ENCODE measurements at places on chromosomes 1 and 21.

- no peak for DNase-seq
These were observed 114.7 kb downstream of the NEK7 start for GRCh38 chr1:198271467-198271866.

DNA sequence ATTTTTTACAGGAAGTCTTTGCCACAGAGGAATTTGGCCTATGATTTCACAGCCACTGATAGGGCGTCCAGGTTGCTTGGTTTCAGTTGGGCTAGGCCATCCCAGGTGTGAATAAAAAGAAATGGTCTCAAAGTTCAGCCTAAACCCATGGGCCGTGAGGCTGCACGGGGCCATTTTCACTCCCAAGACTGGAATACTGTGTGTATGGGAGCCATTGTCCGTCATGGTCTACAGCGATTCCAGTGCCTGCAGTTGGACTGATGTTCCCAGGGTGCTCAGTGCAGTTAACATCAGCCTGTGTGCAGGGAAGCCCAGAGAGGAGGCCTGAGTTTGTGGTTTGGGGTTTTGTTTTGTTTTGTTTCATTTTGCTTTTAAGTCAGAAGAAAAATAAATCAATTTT is 133.2 kb downstream of the ADSS2 start:
- no peak for DNase-seq

- no peak for DNase-seq
These were observed 4.3 kb downstream of the TRIM46 start for GRCh38 chr1:155177918-155178281.

DNA sequence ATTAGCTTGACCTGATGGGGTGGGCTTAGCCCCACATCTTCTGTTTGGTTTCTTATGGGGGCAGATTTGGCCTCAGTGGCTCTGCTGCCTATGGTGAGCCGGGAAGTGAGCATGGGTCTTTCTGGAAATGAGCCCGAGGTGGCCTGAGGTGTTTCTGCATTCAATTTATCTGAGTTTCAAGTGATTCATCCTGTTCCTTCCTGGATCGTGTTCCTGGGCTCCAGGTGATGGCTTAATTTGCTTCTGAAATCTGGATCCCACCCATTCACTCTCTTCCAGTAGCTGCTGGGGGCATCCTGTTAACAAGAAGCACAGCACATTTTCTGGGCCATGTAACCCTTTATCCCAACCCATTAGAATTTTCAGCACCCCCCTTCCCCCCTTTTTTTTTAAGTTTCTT is 324.6 kb downstream of the CAMTA1 start:
- no peak for DNase-seq

DNA sequence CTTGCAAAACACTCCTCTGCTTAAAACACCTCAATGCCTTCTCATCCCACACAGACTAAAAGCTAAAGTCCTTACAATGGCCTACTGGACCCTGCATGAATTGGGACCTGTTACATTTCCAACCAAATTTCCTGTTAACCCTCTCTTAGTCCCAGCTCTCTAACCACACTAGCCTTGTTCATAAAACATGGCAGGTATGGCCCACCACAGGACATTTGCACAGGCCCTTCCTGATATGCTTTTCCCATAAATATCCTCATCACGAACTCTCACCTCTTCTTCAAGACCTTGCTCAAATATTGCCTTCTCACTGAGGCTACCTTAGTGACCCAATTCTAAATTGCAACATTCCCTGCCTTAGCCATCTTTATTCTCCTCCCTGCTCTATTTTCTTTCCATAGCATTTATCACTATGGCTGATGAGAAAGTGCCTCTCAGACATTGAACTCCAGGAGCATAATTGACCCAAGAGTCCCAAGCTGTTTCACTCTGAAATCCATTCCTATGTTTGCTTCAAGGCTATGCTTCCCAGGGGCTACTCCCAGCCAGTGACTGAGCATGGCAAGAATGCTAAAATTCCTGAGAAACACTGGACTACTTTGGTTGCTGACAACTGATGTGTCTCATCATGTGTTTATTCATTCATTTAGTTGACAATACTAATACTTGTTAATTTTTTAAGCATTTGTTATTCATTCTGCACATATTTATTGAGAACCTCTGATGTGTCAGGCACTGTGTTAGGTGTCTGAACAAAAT is 2.7 kb upstream of the PALMD start:
- no peak for DNase-seq

- DNase-seq: peak; percentile 22
These were observed 1.6 kb downstream of the TTC13 start for GRCh38 chr1:230976825-230977747.

DNA sequence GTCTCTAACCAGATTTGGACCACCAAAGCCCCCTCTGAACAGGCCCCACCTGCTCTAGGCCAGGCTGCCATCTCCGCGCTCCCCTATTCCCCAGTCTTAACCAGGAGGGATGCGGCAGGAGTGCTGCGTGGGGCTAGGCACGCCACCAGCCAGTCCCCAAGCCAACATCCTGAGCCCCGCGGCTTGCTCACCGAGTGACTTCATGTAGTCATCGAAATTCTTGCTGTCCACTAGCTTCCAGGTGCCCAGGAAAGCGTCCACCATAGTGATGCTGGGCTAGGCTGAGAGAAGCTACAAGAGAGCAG is 173 bp downstream of the FABP3 start:
- DNase-seq: no peak

DNA sequence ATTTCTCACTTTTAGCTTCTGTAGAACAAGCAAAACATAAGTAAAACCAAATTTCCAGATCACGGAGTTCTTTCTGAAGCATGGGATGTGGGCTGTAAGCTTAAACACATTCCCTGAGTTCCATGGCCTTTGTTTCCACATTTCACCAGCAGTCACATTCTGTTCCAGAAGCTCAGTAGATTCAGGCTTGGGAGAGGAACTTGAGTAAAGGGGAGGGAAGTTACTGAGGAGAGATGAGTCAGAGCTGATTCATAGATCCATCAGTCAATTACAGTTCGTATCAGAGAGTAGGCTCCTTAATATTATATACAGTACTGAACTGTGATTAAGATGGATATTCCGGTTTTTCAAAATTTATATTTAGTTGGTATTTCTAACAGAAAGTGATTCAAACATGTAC is 614.3 kb downstream of the NCAM2 start:
- DNase-seq: no peak

- no peak for DNase-seq
These were observed 291.9 kb upstream of the USP25 start for GRCh38 chr21:15437883-15438282.

DNA sequence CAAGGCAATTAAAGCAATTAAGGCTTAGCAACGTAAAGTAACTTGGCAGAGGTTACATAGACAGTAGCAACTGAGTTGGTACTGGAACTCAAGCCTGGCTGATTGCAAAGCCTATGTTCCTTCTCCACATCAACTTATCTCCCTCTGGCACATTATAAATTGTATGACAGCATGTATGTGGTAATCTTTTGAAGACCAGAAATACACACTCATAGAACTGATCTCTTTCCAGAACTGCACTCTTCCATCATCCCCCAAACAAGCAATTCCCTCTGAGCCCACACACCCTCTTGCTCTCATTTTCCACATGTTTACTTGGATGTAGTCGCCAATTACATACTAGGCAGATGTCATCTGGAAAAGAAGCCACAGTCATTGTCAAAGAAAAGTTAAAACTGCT is 502.2 kb downstream of the PLPP3 start:
- DNase-seq: no peak

GRCh38 chr21:27101523-27101922 is 134.6 kb upstream of the ADAMTS5 start:
- no peak for DNase-seq

DNA sequence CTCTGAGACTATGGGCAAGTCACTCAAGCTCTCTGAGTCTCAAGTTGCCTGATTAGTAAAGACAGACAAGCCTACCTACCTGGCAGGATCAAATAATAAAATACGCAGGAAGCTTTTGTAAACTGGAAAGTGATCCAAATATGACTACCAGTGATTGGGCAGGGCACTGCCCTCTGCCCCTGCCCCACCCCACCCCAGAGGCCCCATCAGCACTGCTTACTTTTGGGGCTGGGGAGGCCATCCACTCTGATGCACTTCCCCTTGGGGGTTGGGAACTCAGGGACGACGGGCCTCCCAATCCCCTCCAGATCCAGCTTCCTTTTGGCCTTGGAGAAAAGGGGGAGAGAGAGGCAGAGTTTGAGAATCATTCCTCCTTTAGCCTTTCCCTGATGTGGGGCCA is 6.9 kb downstream of the E2F2 start:
- no peak for DNase-seq

DNA sequence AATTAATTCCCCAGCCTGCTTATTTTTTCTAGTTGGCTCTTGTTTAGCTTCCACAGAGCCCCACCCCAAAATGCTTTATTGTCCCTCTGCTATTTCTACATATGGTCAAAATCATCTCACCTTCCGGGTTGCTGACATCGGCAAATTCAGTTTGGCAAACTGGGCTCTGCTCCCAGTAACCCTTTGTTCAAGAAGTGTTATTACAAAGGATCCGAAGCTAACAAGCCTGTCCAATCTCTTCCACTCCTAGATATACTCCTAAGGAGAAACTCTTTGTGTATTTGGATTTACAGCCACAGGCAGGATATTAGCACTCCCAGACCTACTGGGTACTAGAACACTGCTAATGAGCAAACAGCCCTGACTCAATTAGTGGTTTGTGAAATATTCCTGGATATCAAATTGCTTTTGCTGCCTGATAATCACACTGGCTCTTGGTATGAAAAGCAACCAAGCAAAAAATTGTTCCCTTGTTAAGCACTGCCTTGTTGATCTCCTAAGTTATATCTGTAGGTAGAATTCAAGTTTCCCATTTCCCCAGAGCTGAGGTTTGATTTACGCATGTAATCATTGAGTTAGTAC is 4.0 kb downstream of the JUN start:
- no peak for DNase-seq

GRCh38 chr1:204382714-204383083 is 23.0 kb upstream of the PLEKHA6 start:
- no peak for DNase-seq

- DNase-seq: no peak
These were observed 6.0 kb downstream of the KIAA0040 start for GRCh38 chr1:175186433-175187160.

- DNase-seq: no peak
These were observed 199.5 kb downstream of the LRRIQ3 start for GRCh38 chr1:73998348-73998959.

DNA sequence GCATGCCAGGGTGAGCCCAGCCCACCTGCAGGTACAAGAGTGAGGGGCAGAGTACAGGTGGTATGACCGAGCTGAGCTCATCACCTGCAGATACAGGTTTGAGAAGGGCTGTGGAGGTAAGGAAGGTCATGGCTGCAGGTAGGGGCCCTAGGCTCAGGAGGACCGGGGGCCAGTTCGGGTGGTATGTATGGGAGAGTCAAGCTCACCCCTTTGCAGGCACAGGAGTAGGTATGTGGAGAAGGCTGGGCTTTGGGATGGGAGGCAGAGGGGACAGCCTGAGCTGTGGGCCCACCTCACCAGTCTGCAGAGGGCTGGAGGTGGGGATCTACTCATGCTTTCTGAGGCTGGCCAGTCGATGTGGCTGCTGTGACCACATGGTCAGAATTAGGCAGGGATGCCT is 17.2 kb downstream of the PODN start:
- DNase-seq: no peak

- no peak for DNase-seq
These were observed 264.0 kb upstream of the DPYD start for GRCh38 chr1:98184856-98185255.

GRCh38 chr1:113659556-113659955 is 99.7 kb downstream of the PHTF1 start:
- no peak for DNase-seq

DNA sequence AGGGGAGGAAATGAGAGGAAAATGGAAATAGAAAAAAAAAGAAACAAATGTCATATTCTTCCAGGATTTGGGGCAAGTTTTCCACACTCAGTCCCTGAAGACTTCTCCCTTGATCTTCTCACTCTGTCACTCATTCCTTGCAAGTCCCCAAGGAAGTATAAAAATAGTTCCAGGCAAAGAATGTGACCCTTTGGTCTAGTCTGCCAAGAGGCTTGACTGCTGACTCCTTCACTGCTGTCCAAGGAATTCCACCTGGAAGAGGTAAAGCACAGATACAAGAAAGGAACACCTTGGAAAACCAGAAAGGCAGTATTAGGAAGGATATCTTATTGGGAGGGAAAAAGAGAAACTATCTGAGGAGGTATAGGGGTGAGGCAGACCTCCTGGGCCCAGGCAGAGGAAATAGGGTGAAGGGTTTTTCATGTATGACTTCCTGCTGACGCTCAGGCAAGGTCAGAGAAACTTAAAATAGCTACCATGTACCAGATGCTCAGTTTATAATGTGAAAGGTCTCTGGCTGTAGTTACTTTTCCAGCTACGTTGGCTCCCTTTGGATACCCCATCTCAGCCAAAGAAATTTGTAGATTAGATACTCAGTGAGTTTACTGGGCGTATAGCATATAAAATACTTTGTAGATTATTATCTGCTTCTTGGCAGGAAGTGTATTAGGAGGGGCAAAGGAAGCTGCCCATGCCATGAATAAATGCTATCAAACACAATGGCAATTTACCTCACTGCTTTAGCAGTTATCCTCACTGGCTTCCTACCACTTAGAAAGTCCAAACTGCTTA is 2.0 kb upstream of the GJA5 start:
- no peak for DNase-seq

- DNase-seq: peak; percentile 67
These were observed 9.2 kb upstream of the SFPQ start for GRCh38 chr1:35202048-35202719.
